ENCODE measurements at places on chromosomes 5 and 9.

GRCh38 chr9:137412431-137412830, 10.5 kb downstream of the EXD3 start:
- no peak for DNase-seq

DNA sequence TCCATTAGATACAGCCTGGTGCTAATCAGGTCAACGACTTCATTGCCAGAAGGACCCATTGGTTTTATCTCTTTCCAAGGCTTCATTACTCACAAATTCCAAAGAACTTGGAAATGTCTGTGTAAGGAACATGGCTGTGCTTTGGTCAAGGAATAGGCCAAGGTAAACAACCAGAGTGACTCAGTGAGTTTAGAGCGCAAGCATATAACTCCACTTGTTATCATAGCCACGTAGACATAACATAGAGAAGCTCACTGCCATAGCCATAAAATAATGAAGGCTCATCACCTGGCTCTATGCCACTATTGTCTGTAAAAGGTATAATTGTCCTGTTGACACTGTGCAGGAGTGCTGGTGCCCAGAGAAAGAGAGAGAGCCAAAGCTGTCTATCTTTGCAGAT, 139.3 kb upstream of the PLCXD3 start:
- no peak for DNase-seq

- no peak for DNase-seq
These were observed 275.0 kb downstream of the ARHGEF28 start for GRCh38 chr5:73901043-73901442.

DNA sequence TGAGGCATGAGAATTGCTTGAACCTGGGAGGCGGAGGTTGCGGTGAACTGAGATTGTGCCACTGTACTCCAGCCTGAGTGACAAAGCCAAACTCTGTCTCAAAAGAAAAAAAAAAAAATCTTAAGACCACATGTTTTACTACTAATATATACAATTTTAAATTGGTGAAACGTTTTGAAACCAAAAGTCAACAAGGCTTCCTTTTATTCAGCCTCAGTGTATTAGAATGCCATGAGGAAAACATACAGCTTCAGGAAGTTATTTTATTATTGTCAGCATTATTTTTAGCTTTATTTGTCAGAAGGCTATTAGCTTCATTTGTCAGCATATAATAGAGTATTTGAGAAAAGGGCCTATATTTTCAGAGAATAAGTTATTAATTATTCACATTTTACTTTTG, 163.9 kb upstream of the SH3GL2 start:
- no peak for DNase-seq

DNA sequence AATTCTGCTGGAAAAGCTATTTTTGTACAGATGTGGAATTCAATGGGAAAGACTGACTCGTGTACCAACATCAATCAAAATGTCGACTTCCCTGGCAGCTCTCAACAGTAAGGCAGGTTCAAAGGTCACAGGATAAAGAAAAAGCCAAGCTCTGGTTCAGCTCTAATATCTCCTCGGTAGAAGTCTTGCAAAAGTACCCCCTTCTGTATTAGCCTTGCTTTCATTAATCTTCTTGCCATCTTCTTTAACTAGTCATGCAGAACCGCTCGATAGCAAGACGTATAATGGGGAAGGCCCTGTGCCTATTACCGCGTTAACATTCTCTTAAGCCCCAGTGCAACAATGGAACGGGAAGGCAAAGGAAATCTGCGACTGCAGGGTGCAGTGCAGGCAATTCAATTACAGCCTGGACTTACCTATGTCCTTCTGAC, 201.2 kb downstream of the GAPVD1 start:
- DNase-seq, result no peak

DNA sequence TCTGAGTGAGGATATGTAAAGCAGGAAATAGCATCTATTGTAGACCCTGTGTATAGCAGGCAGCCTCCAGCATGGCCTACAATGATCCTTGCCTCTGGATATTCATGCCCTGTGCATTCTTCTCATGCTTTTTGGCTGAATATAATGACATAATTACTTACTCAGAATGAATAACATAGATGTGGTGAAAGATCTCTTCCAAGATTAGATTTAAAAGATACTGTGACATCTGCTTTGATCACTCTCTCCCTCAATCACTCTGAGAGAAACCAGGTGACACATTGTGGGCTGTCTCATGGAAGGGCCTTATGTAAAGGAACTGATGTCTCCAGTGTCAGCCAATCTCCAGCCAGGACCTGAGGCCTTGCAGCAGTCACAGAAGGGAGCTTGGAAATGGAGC, 376.7 kb downstream of the DNAH5 start:
- DNase-seq, result no peak

DNA sequence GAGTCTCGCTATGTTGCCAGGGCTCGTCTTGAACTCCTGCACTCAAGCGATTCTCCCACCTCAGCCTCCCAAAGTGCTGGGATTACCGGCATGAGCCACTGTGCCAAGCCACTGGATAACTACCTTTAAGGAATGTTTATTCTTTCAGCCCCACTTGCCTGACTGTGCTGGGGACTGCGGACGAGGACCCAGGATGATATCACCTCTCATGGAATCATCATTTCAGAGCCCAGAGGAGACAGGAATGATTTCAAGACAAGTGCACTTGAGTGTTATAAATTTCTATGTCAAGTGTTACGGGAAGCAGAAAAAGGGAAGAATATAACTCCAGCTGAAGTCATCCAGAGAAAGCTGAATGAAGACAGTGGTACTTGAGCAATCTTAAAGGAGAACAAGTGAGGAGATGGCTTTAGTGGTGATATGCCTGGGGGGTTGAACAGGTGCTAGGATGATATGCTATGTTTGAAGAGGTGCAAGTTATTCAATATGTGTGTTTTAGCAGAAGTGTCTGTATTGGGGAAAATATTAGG, 109.3 kb downstream of the DCP2 start:
- DNase-seq, result no peak

DNA sequence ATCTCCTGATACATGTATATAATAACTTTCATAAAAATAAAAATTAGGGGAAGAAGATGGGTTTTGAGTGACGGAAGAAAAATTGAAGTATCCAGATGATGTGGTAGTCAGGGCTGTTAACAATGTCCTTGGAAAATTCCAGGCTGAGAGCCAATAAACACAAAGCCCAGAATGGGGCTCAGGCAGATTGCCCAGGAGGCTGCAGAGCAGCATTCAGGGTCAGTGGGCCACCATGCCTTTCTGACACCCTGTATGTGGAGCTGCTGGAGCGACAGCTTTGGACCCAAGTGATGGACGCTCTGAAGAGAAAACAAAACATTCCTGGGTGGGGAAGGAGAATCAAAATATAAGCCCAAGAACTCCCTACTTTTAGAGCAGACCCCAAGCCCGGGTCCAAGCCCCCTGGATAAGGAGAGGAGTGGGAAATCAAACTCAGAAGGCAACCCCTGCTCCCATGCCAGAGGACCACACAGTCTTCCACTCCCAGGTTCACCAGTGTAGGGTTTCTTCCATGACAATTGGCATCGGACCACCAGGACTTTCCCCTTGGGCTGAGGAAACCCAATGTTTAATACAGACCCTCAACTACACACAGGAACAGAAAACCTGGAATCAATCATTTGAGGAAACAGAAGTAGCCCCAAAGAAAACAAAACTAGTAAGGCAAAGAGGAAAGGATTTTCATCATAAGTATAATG, 45.7 kb upstream of the SPATA31C2 start:
- DNase-seq, result no peak

- no peak for DNase-seq
These were observed 133.3 kb downstream of the BOD1 start for GRCh38 chr5:173483160-173483559.

- DNase-seq, result no peak
These were observed 38.3 kb downstream of the RASEF start for GRCh38 chr9:83024506-83025125.

GRCh38 chr5:154446195-154447088, 645 bp downstream of the SAP30L start:
- no peak for DNase-seq

GRCh38 chr9:100426189-100426529, 784 bp upstream of the MSANTD3 start:
- no peak for DNase-seq

DNA sequence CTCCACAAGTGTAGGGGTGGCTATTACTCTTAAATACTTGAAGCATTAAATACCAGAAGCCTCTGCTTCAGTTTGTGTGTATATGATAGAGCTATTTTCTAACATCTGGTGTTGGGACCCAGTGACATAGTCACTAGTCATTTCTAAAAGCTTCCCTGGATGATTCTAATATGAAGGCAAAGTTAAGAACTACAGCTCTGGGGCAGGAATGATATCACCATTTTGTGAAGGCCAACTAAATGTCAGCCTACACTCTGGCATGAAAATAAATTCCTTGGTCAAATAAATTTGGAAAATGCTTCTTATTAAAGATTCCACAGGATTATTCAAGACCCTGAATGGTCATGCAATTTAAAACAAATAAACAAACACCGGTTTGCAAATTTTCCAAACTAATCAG, 197.7 kb downstream of the PLK2 start:
- no peak for DNase-seq

GRCh38 chr5:55900776-55901175, 49.6 kb downstream of the IL31RA start:
- no peak for DNase-seq

Data from stimulated activated CD8-positive, alpha-beta memory T cell treated with anti-CD3 and anti-CD28 coated beads, Interleukin-2, amount 100 ng/mL, for 1 hour (primary cell).